HS-27A (cell line): ENCODE measurements at places on chromosomes 7 and 10.

GRCh38 chr7:17913250-17913649 lies 27.0 kb downstream of the SNX13 start:
- no peak for DNase-seq

DNA sequence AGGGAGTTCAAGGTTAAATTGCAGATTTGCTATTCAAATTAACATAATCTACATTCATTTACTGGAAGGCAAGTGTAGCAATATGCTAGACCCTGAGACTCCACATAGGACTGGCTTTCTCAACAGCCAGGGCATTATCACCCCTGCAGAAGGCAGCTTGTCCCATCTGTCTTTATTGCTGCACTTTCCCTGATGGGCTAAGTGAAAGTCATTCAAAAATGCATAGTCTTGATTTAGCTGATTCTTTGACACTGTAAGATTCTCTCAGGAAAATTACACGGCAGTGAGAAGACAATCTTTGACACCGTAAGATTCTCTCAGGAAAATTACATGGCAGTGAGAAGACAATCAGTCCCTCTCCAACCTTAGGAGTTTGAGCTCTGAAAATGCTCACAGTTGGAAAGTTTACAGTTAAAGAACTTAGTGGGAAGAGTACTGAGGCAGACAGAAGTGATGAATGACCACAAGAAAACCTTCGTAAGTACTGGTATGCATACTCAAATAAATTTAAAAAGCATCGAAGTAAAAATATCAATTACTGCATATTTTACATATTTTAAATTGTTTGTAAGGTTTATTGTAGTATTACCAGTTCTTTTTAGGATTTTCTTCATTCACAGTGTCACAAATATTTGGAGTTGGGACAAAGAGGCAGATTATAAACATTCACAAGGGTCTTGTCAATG lies 88.9 kb downstream of the RAPGEF5 start:
- no peak for DNase-seq

DNA sequence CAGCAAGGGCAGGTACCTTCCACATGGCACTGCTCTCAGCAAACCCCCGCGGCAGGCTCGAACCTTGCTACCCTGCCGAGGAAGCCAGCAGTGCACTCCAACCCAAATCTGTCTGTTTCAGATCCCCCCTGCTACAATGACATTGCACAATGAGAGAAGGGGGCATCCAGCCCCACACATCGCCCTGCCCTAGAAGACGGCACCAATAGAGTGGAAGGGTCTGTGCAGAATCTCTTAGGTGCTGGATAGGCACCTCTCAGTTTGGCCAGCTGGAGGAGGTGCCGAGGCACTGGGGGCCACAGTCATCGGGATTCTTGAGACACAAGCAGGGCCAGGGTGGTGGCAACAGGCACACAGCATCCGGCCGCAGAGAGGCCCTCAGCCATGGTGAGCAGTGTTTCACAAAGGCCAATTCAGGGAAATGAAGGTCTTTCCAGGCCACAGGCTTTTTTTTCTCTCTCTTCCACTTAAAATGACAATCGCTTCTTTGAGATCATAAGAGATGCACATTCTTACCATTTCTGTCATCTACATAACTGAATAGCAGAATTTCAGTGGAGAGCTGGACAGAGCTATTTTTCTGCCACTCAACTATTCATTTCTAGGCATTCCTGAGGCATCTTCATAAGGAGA lies 281.3 kb downstream of the TNS3 start:
- DNase-seq: no peak

- DNase-seq: no peak
Observed at GRCh38 chr10:65570143-65571010, 1355.5 kb upstream of the LRRTM3 start.

- DNase-seq: no peak
Observed at GRCh38 chr7:143846692-143847091, 55.3 kb downstream of the TCAF1 start.

- DNase-seq: no peak
Observed at GRCh38 chr10:130301021-130301892, 165.1 kb downstream of the GLRX3 start.

- DNase-seq: no peak
Observed at GRCh38 chr7:66617295-66617694, 11.4 kb upstream of the KCTD7 start.

DNA sequence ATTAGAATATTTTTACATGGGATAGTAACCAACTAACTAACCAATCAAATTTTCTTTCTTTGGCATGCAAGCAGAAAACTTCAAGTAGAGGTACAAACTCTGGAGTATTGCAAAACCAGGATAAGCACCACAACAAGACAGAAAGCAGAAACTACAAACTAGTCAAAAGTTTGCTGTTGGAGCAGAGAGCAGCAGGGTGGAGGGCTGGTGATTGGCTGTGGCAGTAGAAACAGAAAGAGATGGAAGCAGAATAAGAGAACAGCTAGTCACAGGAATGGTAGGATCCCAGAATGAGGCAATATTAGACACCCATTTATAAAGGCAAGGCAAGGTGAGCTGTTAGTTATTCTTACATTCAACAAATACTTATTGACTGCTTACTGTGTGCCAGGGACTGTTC lies 6.8 kb upstream of the MACC1 start:
- no peak for DNase-seq

DNA sequence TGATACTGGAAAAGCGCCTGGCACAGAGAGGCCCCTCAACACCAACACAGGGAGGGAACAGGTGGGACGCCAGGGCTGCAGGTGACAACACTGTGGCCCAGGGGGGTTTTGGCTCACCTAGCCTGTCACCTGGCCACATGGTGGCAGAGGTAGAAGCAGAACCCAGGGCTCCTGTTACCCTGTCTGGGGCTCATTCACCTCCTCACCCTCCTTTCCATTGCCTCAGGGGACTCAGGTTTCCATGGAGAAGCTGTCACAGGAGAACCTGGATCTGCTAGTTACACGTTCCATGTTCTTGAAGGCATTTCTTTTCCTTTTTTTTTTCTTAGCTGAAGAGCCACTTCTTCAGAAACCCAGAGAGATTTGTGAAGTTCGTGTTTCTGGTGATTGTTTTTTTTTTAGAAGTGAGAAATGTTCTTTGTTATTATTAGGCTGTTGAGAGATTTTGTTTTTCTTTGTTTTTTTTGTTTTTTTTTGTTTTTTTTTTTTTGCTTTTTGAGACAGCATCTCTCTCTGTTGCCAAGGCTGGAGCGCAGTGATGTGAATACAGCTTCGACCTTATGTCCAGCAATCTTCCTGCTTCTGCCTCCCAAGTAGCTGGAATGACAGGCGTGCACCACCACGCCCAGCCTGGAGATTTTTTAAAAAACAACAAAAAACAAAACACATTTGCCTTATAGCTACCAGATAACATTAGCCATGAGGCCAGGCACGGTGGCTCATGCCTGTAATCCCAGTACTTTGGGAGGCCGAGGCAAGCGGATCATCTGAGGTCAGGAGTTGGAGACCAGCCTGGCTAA lies 16.0 kb downstream of the DENND2A start:
- DNase-seq: no peak

DNA sequence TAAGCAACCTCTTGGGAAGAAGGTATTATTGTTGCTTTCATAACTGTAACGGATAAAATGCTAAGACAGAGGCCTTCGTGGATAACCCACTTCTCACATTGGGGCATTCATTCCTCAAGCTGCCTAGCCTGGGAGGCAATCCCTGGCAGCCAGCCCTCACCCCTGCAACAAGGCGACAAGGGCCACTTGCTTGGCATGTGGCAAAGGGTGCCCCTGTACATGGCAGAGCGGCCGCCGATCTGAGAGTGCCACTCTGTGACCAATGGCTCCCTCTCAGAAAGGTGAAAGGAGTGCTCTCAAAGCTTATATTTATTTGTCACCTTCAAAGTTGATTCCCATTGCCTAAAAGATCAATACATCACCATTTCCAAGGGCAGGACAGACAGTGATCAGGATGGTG lies 31.9 kb downstream of the EBF3 start:
- DNase-seq: no peak

DNA sequence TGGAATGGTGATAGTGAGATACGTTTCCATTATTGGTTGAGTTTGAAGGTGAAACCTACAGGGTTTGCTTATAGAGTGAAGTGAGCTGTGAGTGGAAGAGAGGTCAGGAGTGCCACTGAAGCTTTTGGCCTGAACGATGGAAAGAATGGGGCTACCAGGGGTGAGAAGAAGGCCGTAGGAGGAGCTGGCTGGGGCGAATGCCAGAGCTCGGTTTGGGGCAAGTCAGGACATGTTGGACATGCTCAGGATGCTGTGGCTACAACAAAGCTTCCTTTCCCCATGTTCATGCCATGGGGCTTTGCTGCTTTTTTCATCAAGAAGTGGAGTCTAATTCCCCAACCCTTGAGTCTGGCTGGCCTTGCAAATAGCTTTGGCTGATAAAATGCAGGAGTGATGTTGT lies 253.7 kb downstream of the GLRX3 start:
- no peak for DNase-seq

- no peak for DNase-seq
Observed at GRCh38 chr10:127034034-127034633, 128.9 kb downstream of the DOCK1 start.

- no peak for DNase-seq
Observed at GRCh38 chr7:103564416-103564815, 118.4 kb upstream of the SLC26A5 start.

- DNase-seq: no peak
Observed at GRCh38 chr7:155267436-155267835, 30.2 kb upstream of the INSIG1 start.

DNA sequence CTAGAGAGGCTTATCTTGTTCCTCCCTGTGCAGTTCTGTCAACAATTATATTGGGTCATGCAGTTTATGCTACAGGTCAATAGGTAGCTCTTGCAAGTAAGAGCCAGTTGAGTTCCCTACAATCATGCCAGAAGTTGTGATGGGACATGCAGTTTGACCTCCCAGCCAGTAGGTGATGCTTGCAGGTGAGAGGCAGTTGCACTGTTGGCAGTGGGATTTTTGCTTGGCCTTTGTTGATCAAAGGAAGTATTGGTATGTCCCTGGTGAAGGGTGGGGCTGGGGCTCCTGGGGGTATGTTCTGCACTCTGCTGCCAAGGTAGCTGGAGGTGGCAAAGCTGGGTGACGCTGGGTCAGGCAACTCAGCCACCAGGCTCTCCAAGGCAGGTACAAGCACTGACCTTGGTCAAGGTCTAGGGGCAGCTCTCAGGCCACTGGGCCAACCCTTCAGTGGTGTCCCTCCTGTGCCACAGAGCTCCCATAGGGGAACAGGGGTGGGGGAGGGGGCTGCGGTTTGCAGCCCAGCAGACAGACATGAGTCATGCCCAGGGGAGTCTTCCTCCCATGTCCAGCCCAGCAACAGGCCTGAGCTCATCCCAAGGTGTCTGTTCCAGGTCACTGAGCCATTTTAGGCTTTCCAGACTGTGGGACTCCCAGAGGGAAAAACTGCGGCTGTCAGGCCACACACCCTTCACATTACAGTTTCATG lies 43.3 kb downstream of the MEOX2 start:
- DNase-seq: no peak

DNA sequence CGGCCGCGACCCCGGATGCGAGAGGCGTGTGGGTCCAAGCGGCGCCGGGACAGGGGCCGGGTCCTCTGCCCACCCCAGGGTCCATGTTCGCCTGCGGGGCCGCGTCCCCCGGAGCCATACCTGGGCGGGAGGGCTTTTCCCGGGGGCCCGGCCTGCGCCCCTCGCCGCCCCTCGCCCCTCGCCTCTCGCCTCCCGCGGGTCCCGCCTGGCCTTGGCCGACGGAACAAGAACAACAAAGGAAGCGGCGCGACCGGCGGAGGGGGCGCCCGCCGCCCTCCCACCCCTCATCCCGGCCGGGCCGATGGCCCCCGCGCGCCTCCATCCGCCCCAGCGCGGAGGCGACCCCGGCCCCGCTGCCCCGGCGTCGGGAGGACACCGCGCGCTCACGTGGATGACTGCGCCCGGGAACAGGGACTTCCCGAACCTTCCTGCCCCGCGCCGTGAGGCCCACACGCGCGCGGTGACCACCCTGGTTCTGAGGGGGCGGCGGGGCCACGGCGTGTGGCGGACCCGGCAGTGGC lies 348.2 kb downstream of the DNAJB6 start:
- DNase-seq: no peak

- no peak for DNase-seq
Observed at GRCh38 chr7:95209276-95209675, 115.1 kb downstream of the PON1 start.

DNA sequence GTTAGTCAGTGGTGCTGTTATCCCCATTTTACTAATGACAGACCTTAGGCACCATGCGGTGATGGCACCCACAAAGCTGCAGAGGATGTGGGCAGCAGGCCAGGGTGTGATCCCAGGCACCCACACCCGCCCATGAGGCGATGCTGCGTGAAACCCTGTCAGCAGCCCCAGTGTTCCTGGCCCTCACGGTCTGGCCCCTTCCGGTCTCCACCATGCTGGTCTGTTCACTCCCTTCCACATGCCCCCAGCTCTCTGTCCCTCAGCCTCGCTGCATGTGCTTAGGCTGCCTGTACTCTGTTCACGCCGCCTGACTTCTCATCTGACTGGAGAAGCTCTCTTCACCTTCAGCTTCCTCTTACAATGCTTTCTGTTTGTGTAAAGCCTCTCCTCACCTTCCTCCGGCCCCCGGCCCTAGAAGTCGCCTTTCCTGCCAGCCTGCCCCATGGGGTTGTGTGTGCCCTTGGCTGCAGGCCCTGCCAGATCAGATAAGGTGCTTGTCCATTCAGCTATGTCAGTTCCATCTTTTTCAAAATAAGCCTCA lies 17.6 kb upstream of the ORAI2 start:
- DNase-seq: no peak

DNA sequence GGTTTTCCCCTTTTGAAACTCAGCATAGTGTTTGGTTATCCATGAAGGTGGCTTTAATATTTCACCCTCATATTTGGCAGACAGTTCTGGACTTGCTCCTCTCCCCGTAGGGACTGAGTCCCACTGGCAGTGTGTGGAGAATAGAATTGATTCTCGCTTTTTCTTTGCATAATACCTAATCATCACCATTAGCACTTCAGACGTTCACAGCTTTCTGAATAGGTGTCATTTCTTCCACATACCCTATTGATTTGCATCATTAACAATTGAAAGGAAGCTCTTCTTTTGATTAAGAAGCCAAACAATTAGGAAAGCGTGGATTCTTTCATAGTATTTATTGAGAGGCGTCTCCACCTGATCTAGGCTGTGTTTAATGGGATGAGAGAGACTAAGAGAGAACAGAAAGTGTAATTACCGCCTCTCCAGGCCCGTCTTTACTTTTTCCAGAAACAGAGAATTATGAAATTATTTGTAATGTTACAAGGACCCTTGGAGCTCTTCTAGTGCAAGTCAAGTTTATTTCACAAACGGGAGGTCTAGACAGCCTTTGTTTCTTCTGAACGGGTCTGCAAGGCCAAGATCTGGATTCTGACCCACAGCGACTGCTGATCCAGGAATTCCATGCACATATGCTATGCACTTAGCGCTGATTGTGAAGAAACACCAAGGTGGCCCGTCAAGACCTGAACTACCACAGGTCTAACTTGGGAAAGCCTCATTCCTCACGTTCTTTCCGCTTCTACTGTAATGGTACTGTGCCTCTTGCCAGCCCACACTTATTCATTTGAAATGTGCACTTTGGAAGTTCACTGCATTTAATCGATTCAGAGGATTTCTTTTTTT lies 249.9 kb upstream of the C7orf33 start:
- no peak for DNase-seq
